ENCODE measurements at places on chromosomes 3 and 15.
A peak's percentile ranks its signal among the peaks of the same experiment; 100 is the strongest.

GRCh38 chr3:63192248-63192647 is 85.9 kb upstream of the SYNPR start:
- no peak for DNase-seq

DNA sequence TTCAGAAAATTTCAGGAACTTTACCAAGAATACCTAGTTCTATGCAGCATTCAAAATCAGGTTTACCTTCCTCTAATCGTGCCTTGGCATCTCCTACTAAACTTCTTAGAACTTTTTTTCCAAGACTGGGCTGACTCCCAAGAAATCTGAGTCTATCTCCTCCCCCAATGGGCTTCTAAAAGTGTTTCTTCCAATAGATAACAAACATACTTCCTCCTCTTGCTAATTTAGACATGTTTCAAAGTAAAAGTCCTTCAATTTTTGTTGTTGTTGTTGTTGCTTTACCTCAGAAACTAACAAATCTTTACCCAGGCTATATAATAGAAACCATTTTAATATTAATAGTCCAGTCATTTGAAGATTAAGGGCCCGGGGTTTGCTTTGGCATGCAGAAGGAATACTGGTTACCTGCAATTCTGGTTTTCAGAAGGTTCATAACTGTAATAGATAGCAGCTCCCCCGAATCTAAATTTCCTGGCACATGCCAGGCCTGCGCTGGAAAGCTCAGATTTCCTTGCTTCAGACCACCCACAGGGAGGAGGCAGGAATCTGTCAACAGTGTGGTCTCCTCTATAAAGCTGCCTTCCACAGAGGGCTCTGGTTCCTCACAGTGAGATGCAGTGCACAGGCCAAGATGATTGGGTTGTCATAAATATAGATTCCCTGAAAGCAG is 188.7 kb downstream of the THRB start:
- no peak for DNase-seq

DNA sequence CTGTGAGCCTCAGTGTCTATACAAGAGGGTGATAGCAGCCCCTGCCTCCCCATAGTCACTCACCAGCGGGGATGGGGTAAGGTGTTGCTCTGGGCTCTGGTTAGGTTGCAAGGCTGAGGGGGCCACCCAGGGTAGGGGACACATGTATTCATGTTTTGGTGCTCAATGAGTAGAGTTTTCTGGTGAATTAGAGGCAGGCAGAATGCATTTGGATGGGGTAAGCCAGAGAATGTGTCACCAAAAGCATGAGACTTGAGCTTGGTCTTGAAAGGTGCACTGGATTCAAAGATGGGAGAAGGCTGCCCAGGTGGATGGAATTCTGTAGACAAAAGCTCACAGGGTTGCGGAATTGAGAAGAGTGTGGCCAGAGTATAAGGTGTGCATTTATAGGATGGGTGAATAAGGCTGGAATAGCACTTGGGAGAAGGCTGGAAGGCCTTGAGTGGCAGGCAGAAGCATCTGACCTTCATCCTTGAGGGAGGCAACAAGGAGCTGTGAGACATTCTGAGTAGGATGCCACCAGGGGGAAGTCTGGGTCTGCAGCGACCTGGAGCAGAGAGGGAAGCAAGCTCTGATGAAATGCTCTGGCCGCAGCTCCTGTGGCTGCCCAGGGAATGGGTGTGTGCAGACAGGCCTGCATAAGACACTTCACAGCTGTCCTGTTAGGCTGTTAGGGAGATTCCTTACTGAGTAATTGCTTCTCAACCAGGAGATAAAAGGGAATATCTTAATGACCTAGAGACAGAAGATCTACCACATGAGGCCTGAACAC is 149.6 kb downstream of the CHDH start:
- DNase-seq = no peak

GRCh38 chr3:111610189-111610588 is 15.0 kb upstream of the ZBED2 start:
- peak; percentile 88 for DNase-seq

GRCh38 chr15:95226835-95227234 is 995.5 kb downstream of the MCTP2 start:
- DNase-seq = no peak

GRCh38 chr3:27479806-27480543 is 4.2 kb downstream of the SLC4A7 start:
- no peak for DNase-seq

GRCh38 chr3:8571256-8571655 is 69.6 kb downstream of the LMCD1 start:
- peak; percentile 13 for DNase-seq
